ENCODE measurements at places on chromosomes 7 and 10. TPM values are rescaled to one million over a fixed set of nuclear protein-coding genes. Genes with fewer than 3 reads are reported as not detected.

GRCh38 chr7:33632322-33632721, 273.0 kb upstream of the BMPER start:
- no peak for DNase-seq

GRCh38 chr10:103739039-103739764, 116.2 kb downstream of the SH3PXD2A start:
- DNase-seq: no peak

GRCh38 chr10:95841661-95842498, 65.9 kb upstream of the CC2D2B start:
- no peak for DNase-seq

DNA sequence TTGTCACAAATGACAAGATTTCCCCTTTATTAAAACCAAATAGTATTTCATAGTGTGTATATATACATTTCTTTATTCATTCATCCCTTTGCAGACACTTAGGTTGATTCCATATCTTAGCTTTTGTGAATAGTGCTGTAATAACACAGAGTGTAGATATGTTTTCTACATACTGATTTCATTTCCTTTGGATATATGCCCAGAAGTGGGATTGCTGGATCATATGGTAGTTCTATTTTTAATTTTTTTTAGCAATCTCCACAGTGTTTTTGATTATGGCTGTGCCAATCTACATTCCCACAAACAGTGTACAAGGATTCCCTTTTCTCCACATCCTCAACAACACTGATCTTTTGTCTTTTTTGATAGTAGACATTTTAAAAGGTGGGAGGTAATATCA, 46.4 kb downstream of the CSTF2T start:
- DNase-seq: no peak

GRCh38 chr7:87866089-87866488, 10.1 kb downstream of the SLC25A40 start:
- no peak for DNase-seq

DNA sequence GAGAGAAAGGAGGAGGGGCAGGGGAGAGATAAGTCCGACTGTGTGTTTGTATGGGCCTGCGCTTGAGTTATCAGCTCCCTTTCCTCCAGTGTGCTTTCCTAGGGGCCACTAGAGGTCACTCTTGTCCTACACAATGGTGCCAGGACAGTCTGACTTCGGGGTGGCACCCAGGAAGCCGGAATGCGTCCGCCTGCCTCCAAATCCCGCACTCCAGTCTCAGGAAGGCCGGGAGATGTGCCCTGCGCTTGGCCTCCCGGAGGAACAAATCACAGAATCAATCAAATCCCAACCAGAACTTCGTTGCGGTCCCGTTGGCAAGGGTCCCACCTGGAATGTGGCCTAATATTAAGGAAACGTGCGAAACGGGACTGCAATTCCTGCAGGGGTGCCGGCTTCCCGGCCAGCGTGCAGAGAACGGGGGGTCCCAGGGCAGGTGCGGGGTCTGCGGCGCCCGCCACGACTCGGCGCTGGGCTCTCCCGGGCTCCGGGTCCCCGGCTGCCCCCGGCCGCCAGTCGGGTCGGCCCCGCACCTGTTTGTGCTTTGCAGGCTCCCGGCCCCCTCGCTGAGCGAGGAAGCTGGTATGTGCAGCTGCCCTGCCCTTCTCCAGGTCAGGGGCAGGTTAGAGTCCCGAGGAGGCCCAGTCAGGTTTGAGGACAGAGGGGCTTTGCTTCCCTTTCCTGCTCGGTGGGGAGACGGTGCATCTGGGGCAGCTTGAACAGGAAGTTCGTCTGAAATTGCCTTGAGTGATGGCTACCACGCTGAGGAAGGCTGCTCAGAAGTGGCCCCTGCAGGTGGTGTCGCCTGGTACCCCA, 21.0 kb upstream of the HPS1 start:
- peak; percentile 84 for DNase-seq

DNA sequence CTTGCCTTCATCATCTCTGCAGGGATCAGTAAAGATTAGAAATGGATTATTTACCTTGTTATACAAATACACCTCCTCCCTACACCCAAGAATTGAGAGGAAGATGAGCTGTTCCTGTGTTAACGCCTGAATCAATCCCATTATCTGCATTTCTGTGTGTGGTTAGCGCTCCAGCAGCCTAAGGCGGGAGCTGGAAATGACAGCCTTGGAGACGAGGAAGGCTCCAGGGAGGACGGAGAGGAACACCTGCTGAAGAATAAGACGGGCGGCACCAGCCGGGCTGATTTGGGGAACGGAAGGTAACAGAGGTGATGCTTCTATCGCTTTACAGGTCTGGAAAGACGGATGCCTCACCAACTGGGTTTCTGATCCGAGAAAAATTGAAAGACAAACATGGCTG, 34.2 kb upstream of the DDC start:
- no peak for DNase-seq

DNA sequence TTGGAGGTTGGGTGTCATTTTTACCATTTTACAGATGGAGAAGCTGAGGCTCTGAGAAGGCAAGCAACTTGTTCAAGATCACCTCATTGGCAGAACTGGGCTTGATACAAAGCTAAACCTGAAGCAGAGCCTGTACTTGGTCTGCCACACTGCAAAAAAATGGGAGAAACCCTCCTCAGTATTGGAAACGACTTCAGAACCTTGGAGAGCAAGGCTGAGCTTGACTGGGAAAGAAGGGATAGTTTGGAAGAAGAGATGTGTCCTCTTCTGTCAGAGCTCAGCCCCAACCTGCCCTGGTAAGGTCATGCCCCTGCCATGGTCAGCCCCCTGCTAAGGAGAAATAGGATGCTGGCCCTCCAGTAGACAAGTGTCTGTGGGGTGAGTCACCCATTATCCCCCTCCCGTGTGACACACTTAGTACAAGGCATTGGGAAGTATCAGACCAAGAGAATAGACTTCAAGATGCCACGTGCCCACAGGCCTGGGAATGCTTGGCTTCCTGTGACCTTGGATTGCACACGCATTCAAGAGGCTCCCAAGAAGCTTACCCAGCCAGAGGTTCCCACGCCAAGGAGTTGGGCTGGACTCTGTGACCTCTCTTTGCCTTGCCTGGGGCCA, 56.2 kb upstream of the SMNDC1 start:
- DNase-seq: no peak

DNA sequence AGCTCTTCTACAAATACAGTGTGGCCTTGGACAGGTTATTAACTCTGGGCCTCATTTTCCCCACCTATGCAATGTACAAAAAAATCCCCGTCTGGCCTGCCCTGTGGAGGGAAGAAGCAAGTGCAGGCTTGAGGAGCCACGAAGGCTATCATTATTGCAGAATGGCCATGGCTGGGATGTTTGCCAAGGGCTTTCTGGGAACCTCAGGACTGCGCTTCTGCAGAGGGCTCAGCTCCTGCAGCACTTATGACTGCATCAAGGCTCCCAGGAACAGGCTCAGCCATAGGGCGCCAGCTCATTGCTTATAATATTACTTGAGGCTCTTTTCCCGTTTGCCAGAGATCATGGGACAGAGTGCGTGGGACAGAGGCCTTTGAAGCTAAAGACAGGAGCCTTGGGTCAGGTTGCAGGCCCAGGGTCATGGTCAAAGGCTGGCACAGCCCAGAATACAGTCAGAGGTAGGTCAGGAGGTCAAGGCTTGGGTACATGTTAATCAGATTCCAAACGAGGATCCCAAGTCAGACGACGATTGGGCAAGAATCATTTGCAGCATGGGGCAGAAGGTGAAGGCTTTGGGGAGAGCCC, 20.6 kb upstream of the C10orf105 start:
- peak; percentile 87 for DNase-seq

DNA sequence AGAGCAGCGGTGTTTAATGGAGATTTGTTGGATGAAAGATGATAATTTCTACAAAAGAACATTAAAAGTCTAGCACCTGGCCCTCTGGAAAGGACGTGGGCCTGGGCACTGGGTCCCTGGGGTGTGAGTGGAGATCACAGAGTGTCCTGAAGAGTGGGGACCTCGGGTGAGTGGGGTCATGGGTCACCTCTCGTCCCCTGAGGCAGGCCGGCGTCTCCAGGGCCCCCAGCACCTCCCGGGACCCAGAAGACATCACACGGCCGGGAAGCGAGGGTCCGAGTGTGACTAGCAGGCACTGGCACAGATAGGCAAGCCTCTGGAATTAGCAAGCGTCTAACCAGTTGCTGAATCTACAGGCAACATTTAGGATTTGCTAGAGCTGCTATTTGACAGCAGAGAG, 257.2 kb downstream of the MAD1L1 start:
- DNase-seq: peak; percentile 59

- DNase-seq: no peak
These were observed 4.1 kb downstream of the PRSS2 start for GRCh38 chr7:142774826-142775225.

DNA sequence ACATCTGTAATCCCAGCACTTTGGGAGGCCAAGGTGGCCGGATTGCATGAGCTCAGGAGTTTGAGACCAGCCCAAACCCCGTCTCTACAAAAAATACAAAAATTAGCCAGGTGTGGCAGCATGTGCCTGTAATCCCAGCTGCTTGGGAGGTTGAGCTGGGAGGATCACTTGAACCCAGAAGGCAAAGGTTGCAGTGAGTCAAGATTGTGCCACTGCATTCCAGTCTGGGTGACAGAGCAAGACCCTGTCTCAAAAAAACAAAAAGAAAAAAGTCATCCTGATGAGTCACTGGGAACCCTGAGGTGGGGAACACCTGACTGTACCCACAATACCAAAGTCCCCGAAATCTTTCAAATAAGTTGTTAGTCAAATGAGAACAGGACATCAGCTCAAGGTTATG, 80.0 kb downstream of the NEBL start:
- DNase-seq: no peak

DNA sequence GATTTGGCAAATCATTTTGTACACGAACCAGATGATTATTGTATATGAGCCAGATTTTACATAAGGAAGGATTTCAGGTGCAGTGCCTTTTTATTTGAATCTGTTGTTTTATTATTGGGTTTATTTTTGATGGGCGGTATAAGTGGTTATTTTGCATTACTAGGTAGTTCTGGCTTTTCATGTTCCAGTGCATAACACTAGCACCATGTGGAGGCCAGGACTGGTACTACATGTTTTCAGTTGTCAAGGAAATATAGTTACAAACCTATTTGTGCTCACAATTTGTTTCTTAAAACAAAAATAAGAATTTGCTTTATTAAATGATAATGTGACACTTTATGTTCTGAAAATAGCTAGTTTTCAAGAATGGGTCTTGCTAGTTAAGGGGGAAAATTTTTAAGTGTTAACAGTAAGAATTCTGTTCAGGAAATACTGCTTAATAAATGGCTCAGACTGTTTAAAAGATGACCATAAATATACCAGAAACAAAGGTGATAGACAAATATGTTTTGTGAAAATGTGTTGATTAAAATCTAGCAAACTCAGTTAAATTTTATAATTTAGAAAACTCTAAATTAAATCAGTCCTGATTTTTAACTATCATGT, 7.1 kb upstream of the SEMA3E start:
- DNase-seq: no peak

DNA sequence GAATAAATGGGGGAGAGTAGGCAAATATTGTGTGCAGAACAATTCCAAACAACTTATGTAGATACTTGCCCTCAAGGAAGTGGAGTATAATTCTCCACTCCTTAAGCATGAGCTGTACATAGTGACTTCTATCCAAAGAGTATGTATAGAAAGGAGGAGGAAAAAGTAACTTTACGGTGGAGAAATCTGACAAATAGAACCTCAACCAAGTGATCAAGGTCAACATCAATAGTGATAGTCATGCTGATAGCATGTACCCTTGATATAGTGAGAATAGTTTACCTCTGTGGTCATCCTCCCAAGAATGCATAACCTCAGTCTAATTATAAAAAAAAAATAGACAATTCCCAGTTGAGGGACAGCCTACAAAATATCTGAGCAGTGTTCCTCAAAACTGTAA, 89.1 kb upstream of the NANOS1 start:
- DNase-seq: no peak

The ICA1 gene
- total RNA-seq: 9.4 TPM

The GSDME gene
- total RNA-seq: 33.4 TPM

The TET1 gene
- 4.3 TPM for total RNA-seq

The CEP55 gene
- total RNA-seq: 1.1 TPM

The MUC12 gene
- 0.62 TPM for total RNA-seq

The ZNF394 gene
- total RNA-seq: 17.5 TPM

The INHBA gene
- 71.2 TPM for total RNA-seq

The PSMA2 gene
- 72.3 TPM for total RNA-seq

Measured in posterior vena cava (tissue), 2 donors.